IgD-negative memory B cell (primary cell): ENCODE measurements at places on chromosomes 5 and 9. TPM values are rescaled to one million over a fixed set of nuclear protein-coding genes. Genes with fewer than 3 reads are reported as not detected.

ANKRD55 gene
- 1.5 TPM for polyA plus RNA-seq

NMUR2 gene
- not detected for polyA plus RNA-seq

SPINK7 gene
- not detected for polyA plus RNA-seq

SLC34A3 gene
- not detected for polyA plus RNA-seq

THBS4 gene
- polyA plus RNA-seq: 0.36 TPM

RGS7BP gene
- not detected for polyA plus RNA-seq

ADAMTS2 gene
- polyA plus RNA-seq: not detected

SYNPO gene
- 4.8 TPM for polyA plus RNA-seq

LMX1B gene
- polyA plus RNA-seq: not detected

DOCK2 gene
- 114 TPM for polyA plus RNA-seq

RANBP3L gene
- polyA plus RNA-seq: not detected

CYSRT1 gene
- polyA plus RNA-seq: not detected

TLX3 gene
- polyA plus RNA-seq: not detected

FSTL4 gene
- not detected for polyA plus RNA-seq

RMRP gene
- polyA plus RNA-seq: 30.5 TPM

SKP2 gene
- 17.3 TPM for polyA plus RNA-seq

CSNK1A1 gene
- polyA plus RNA-seq: 124 TPM

ASPN gene
- not detected for polyA plus RNA-seq

DIPK1B gene
- polyA plus RNA-seq: 0.90 TPM

CFAP90 gene
- not detected for polyA plus RNA-seq

TMEM174 gene
- polyA plus RNA-seq: not detected

MYMK gene
- polyA plus RNA-seq: not detected

TMEM141 gene
- polyA plus RNA-seq: 45.9 TPM

ECM2 gene
- not detected for polyA plus RNA-seq

SLC45A2 gene
- polyA plus RNA-seq: not detected

SAXO1 gene
- not detected for polyA plus RNA-seq

CRB2 gene
- polyA plus RNA-seq: not detected

SPATA31E1 gene
- polyA plus RNA-seq: not detected

DEPDC1B gene
- 0.23 TPM for polyA plus RNA-seq

TAF11L5 gene
- not detected for polyA plus RNA-seq

PLGRKT gene
- 28.7 TPM for polyA plus RNA-seq

SH2D3C gene
- polyA plus RNA-seq: 76.1 TPM

SPINK1 gene
- not detected for polyA plus RNA-seq

ELAVL2 gene
- not detected for polyA plus RNA-seq

PCDHGC4 gene
- not detected for polyA plus RNA-seq

ADGRD2 gene
- not detected for polyA plus RNA-seq

PCDHGA4 gene
- polyA plus RNA-seq: not detected

SLC27A6 gene
- not detected for polyA plus RNA-seq

GRHPR gene
- polyA plus RNA-seq: 84.6 TPM

PCDHGA10 gene
- 0.15 TPM for polyA plus RNA-seq

FRRS1L gene
- polyA plus RNA-seq: not detected

PHF24 gene
- polyA plus RNA-seq: 0.06 TPM

FAT2 gene
- not detected for polyA plus RNA-seq

SLIT3 gene
- polyA plus RNA-seq: not detected

CTNND2 gene
- polyA plus RNA-seq: not detected

SLCO4C1 gene
- 0.05 TPM for polyA plus RNA-seq

SLC36A2 gene
- polyA plus RNA-seq: not detected

ZNF879 gene
- polyA plus RNA-seq: 2.7 TPM
